ENCODE measurements at places on chromosomes 7 and 10.

GRCh38 chr10:3892440-3893425 lies 107.7 kb upstream of the KLF6 start:
- no peak for DNase-seq

DNA sequence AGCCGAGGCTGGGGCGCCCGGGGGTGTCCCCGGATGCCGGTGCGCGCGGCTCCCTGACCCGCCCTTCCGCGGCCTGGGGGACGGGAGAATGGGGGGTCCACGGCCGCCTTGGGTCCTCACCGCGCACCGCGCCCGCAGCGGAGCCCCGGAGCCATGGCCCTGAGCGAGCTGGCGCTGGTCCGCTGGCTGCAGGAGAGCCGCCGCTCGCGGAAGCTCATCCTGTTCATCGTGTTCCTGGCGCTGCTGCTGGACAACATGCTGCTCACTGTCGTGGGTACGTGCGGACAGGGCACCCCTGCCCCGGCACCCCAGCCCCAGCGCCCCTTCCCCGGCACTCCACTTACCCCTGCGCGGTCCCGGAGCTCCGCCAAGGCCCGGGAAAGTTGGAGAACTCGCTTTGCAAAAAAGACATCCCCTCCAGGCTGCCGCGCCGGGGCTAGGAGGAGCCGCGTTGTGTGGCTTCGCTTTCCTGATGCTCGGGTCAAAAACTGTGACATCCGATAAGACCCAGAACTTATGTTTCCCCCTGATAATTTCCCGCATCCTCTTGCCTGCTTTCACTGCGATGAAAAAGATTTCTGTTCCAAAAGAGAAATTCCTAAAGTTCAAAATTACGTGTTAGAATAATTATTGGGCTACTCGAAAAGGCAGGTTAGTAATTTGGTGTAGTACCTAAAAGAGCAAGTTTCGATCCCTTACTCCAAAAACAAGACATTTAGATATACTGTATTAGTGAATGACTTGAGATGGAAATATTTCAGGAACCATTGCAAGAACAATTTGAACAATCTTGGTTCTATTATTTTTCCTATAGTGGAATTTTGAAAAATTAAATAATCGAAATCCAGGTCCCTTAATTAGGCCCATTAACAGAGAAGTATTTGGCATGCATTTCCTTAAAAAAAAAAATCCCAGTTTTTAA lies 888 bp downstream of the SLC18A2 start:
- no peak for DNase-seq

DNA sequence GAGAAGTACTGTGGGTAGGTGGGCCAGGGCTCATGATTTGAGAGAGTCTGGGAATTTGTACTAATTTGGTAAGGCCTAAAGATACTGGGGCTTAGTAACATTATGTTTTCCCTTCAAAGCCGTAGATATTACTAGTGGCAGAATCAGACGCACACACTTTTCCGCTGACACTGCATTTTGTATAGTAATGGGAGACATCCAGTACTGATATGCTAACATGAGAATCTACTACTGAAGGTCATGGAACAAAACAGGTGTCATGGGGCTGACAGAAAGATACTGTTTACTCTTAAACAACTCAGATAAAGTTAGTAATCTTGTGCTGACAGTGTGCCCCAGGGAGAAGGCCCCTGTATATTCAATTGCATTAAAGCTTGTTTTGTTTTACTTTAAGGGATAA lies 11.1 kb upstream of the GIMAP7 start:
- no peak for DNase-seq

DNA sequence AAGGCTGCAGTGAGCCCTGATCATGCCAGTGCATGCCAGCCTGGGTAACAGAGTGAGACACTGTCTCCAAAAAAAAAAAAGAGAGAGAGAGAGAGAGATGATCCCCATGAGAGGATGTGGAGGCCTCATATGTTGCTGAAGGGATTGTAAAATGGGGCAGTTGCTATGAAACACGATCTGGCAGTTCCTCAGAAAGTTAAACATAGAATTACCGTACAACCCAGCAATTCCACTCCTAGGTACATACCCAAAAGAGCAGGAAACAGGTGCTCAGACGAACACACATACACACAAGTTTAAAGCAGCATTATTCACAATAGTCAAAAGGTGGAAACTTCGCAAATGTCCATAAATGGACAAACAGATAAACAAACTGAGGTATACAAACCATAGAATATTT lies 27.4 kb upstream of the CYTH3 start:
- no peak for DNase-seq

DNA sequence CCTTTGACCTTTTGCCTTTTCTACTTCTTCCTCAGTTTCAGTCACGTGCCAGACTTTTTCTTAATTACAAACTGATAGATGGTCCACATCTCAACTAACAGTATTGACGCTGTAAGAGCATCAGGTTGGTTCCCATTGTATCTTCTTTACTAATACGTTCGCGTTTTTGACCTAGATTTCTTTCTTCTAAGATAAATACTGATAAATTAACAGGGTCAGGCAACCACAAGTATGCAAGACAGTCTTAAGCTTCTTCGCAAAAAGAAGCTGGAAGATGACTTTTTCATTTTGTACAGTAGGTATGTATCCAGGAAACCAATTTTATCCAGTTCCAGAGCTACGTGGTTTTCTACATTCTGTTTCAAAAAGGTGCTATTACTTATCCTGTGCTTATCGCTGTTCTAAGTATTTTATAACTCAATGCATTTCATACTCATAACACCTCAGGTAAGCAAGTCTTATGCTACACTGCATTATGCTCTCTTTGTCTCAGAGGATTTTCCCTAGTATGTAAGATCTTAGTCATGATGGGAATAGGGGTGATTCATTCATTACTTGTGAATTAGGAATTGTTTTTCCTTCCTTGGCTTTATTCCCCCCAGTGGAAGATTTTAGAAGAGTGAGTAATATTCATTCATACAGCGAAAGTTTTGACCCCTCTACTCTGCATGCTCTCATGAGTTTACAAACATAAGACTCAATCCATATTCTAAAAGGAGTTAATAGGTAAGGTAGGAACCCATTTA lies 955 bp downstream of the DUS4L start:
- no peak for DNase-seq

DNA sequence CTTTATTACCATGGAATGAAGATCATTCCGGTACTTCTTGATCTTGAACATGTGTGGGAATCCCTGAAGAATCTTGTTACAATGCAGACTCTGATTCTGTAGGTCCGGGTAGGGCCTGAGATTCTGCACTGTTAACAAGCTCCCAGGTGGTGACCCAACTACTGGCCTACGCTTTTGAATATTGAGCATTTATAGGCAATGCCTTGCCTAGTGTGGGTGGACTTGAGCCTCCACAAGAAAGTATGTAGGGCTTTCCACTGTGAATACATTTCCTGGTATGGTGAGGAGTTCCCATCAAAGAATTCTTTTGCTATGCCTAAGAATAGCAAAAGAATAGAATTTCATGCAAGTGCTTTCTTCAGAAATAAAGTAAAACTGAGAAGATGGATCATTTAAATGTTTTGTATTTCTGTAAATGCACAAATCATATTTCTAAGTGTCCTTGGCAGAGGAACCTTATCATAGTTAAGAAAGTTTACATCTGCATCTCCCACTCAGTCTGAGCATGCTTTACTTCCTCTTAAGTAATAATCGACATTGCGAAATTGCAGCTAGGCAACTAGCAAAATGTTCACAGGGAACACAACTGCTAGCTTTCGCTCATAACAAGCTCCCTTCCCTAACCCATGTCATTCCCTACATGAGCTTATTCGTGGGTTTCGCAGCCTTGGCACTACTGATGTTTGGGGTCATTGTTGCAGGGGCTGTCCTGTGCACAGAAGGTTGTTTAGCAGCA lies 71.4 kb downstream of the AHR start:
- DNase-seq, result no peak

- no peak for DNase-seq
These were observed 78.6 kb downstream of the ARL5B start for GRCh38 chr10:18737841-18738240.

DNA sequence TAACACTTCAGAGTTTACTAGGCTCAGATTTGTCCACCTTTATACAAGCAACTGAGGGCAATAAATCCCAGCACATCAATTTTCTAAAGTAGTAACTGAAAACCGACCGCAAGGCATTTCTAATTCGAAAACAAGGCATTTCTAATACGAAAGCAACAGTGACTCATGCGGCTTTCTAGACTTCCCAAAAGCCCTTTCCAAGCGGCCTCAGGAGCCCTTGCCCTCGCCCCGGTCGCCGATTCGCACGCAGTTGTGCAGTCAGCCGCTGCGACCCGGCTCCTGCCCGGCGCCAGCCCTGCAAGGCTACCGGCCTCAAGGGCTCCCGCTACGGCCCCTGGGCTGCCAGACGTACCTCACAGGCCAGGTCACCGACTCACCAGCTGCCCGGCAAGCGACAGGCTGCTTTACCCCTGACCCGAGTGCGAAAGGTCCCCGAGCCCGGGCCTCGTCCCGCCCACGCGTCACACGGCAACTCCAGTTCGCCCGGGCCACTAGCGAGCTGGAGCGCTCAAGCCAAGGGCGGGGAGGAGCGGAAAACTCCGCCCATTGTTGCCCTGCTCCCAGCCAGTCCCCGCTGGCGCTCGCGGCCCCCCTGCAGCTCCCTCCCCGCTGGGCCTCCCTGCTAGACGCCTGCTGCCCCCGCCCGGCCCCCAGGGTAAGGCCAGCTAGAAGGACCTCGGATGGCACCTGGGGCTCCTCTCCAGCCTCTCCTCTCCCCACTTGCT lies 7.3 kb downstream of the NCOA4 start:
- DNase-seq, result peak; percentile 42

- DNase-seq, result no peak
These were observed 791.2 kb downstream of the GRID1 start for GRCh38 chr10:85575441-85575840.

GRCh38 chr7:121195874-121196273 lies 132.9 kb upstream of the WNT16 start:
- no peak for DNase-seq

GRCh38 chr7:158812684-158813083 lies 16.6 kb downstream of the ESYT2 start:
- DNase-seq, result no peak

- no peak for DNase-seq
These were observed 926.2 kb downstream of the KCNMA1 start for GRCh38 chr10:76711222-76711997.

- no peak for DNase-seq
These were observed 21.6 kb upstream of the PDCD4 start for GRCh38 chr10:110850099-110850498.

DNA sequence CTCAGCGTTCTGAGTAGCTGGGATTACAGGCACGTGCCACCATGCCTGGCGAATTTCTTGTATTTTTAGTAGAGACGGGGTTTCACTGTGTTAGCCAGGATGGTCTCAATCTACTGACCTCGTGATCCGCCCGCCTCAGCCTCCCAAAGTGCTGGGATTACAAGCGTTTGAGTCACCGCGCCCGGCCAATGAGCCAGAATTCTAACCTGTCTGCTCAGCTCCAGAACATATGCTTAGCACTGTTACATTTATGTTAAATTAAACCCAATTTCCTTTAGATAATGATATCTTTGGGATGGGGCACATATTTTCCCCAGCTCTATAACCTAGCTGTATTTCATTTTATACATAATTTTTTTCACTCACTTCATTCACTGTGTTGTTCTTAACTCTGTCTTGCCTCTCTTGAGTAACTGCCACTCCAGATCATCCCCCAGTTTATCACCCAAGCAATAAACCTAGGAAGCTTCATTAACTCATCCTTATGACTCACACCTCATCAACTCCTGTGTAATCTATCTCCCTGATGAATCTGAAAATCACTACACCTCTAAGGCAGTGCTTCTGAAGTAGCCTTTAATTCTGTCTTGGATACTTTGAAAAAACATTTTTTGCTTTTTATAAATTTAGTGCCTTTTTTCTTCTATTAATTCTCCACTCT lies 559.7 kb upstream of the ZWINT start:
- DNase-seq, result no peak

GRCh38 chr7:35038354-35038753 lies 1.1 kb upstream of the DPY19L1 start:
- no peak for DNase-seq

GRCh38 chr7:111650456-111650999 lies 88.2 kb upstream of the IMMP2L start:
- DNase-seq, result no peak

DNA sequence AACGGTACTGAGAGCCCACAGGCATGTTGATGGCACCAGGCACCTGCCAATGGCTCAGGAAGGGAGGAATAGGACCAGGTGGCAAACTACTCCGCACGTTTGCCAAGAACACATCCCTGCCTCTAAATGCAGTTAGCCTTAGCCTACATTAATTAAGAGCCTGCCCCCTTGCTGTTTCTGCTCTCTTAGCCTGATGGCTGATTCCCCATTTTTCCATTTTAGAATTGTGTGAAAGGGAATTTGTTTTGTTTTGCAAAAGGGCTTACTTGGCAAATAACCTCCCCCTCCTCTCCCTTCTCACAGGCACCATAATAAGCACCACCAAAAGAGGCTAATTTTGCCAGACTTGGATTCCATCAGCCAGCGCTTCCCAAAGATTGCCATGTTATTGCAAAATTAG lies 1203.2 kb downstream of the SORCS3 start:
- no peak for DNase-seq

- DNase-seq, result no peak
These were observed 8.6 kb upstream of the ADRB1 start for GRCh38 chr10:114034923-114035645.

- no peak for DNase-seq
These were observed 31.3 kb downstream of the LIPJ start for GRCh38 chr10:88617772-88618300.

DNA sequence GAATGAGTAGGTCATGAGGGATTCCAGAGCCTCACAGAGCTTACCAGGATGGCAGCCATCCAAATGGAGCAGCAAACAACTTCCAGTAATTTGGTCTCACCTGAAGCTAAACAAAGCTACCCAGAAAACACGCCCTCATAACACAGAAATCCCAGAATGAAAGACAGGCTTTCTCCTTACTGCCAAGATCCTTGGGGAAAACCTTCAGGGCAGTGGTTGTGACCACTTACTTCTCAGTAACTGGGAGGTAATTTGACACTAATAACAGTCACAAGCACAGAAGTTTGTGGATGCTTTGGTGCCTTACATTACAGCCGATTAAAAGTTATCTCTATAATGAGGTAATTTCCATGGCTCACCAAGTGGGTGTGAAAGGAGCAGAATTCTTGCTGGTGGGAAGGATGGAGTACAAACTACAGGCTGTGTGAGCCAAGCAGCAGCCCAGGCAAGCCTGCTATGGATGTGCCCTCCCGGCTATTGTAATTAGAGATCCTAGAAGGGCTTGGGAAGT lies 10.4 kb downstream of the WDR91 start:
- no peak for DNase-seq

DNA sequence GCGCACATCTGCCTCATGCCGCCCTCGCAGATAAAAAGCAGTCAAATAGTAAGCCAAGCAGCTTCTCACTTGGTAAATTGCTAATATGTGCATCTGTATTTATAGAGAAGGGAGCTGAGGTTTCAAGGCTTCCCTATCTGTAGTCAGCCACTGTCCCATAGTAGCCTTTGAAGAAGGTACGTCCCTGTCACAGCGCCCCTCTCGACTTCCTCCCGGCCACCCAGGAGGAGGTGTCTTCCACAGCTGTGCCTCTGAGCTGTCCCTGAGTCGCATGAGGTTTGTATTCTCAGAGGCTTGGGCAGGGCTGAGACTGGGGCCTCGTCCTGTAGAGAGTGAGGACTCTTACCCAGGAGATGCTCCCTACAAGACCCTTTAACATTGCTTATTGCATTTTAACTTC lies 49.0 kb downstream of the SPOCK2 start:
- no peak for DNase-seq

GRCh38 chr7:92953657-92954056 lies 117.3 kb upstream of the CDK6 start:
- no peak for DNase-seq

GRCh38 chr10:106919871-106920282 lies 244.6 kb downstream of the SORCS1 start:
- no peak for DNase-seq

GRCh38 chr10:53893061-53893460 lies 908.0 kb downstream of the PCDH15 start:
- no peak for DNase-seq

Measured in stimulated activated CD8-positive, alpha-beta memory T cell treated with anti-CD3 and anti-CD28 coated beads, Interleukin-4, amount 100 ng/mL, for 4 hours (primary cell).